ENCODE measurements at places on chromosomes 11 and 22.

DNA sequence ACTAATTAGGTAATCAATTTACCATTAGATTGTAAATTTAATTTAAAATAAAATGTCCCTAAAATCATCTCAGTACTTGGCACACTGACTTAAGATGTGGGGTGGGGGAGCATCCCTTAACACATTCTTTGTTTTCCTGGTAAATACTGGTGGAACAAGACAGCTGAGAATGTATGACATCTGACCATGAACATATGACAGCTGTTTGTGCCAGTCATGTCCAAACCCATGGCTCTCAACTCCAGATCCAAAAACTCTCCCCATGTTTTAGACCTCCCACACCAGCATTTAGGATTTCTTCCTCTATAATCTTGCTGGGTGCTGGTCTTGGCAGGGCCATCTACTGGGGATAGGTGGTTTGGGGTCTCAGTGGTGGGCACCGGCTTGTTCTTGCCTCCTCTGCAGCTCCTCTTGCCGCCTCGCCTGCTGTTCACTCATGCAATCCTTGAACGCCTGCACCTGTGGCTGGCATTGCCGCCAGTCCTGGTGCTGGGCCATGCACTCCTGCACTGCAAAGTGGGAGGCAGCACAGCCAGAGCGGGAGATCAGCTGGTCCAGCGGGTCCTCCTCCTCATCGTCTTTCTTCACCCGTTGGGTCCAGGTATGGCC lies 3.8 kb downstream of the COA4 start:
- DNase-seq, result no peak

- DNase-seq, result peak; percentile 95
These were observed 26.8 kb downstream of the TNRC6B start for GRCh38 chr22:40204321-40205116.

- DNase-seq, result no peak
These were observed 60.2 kb downstream of the MICAL3 start for GRCh38 chr22:17964156-17964555.

GRCh38 chr11:8025123-8025522 lies 38.0 kb downstream of the EIF3F start:
- no peak for DNase-seq

- DNase-seq, result no peak
These were observed 9.5 kb downstream of the PHOX2A start for GRCh38 chr11:72234514-72234830.

DNA sequence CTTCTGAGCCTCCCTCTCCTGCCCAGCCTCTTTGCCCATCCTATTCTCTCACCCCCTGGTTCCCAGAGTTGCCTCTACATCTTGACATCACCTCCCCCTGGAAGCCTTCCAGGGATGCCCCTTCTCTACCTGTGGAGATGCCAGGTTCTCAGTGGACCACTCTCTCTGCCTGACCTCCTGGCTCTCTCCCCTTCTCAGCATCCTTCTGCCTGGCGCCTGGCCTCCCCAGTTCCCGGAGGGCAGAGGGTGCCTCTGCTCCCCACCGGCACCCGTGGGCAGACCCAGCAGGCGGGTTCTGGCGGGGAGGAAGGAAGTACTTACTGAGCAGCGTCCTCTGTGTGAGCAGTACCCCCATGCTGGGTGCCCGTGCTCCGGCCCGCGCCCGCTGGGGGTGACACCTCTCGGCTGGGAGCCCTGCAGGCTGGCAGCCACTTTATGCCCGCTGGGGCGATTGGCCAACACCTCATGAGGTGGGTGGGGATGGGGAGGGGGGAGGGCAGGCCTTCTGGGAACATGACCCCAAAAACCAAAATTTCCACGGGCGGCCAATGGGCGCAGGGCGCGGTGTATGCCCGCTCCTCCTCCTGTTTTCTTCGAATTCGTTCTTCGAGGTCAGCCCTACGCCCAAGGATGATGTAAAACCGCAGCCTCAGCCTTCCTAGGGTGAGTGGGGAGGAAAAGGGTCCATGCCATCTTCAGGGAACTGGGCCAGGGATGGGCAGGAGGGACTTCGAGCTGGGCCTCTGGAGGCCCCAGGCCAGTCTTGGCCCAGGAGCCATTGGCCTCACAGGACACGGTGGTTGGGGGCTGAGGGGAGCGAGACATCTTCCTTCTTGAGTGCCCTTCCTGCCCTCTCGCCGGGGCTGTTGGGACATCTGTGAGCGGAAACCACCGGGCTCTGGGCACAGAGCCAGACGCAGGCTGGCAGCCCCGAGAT lies at the start of gene OSM:
OSM (minus strand) TSS at position 407 of the 937 bp plus-strand sequence; CDS start at position 355, 52 bp downstream.
- no peak for DNase-seq

- no peak for DNase-seq
These were observed 41.9 kb upstream of the KIRREL3 start for GRCh38 chr11:127042445-127042844.

DNA sequence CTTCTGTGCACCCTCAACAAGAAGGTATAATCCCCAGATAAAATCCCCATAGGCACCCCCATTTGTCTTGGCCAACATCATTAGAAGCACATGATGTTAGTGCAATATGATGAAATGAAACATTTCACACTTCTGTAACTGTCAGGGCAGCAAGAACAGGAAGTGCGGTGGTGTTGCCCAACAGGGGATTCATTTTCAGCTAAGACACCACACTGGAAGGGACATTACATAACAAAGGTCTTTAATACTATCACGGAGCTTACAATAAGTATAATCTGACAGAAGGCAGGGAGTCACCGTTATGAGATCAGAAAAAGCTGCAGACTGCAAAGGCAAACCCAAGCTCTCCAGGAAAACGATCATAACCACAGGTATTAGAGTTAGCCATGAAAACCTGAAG lies 2.0 kb downstream of the OR52W1 start:
- DNase-seq, result no peak

GRCh38 chr11:128784059-128784804 lies 82.9 kb downstream of the KCNJ1 start:
- no peak for DNase-seq

DNA sequence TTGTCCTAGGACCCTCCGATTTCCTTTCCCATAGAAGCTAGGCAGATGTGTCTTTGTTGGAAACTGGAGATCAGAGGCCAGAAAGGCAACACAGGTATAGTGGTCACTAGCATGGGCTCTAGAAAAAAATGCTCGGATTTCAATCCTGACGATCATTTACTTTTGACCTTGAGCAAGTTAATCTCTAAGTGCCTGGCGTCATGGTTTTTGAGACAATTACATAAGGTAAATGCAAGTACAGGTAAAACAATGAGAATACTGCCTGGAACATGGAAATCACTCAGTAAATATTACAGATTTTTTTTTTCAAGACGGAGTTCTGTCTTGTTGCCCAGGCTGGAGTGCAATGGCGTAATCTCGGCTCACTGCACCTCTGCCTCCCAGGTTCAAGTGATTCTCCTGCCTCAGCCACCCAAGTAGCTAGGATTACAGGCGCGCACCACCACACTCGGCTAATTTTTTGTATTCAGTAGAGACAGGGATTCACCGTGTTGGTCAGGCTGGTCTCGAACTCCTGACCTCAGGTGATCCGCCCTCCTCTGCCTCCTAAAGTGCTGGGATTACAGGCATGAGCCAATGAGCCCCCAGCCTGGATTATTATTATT lies 1.1 kb upstream of the DENND5A start:
- DNase-seq, result no peak

DNA sequence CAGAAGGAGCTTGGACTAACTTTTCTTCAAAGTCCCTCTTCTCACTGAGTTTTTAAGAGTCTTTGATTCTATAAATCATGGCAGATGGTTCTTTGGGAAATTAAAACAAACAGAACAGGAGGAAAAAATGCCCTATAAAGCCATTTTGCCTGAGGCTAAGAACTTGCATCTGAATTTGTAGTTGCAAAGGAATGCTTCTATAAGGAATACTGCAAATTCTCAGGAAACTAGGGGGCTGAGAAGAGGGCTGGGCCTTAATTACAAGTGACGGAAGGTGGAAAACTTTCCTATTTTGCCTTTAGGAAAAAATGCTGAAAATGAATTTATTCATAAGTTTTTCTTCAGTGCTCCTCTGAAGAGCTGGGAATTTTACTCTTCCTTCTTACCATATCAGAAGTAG lies 90.0 kb upstream of the NARS2 start:
- DNase-seq, result no peak

GRCh38 chr11:113839842-113840241 lies 35.5 kb downstream of the USP28 start:
- no peak for DNase-seq
